ENCODE measurements at places on chromosomes 6 and 20. TPM values are rescaled to one million over a fixed set of nuclear protein-coding genes. Genes with fewer than 3 reads are reported as not detected.
A peak's percentile ranks its signal among the peaks of the same experiment; 100 is the strongest.

DNA sequence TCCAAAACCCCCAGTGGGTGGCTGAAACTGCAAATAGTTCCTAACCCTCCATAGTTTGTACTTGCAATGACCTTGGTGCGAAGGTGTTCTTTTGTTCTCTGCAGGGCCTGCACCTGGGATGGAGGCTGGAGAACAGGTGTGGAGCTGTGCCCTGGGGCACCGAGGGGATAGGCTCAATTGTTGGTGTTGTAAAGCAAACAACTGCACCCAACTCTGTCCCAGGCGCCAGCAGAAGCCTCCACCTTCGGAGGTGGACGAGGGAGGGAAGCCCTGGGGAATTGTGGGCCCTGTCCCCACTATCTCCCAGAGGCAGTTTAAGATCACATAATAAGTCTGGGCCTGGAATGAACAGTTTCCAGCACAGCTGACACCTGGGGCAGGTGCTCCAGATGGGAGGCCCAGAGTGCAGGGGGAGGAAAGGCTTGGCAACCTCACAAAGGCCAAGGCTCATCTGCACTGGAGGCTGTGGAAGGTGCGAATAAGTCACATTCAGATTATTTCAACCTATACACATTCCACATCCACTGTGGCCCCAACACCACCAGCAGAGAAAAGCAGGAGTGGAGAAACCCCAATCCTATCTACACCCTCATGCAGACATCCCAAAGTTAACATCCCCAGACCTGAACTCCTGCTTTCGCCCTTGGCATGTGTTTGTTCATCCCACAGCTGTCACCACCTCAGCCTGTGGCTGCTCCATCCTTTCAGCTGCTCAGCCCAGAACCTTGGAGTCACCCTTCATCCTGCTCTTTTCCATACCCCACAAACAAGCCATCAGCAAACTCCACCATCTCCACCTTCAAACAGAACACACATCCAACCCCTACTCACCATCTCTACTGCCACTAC lies 12.3 kb upstream of the CBFA2T2 start:
- no peak for DNase-seq

DNA sequence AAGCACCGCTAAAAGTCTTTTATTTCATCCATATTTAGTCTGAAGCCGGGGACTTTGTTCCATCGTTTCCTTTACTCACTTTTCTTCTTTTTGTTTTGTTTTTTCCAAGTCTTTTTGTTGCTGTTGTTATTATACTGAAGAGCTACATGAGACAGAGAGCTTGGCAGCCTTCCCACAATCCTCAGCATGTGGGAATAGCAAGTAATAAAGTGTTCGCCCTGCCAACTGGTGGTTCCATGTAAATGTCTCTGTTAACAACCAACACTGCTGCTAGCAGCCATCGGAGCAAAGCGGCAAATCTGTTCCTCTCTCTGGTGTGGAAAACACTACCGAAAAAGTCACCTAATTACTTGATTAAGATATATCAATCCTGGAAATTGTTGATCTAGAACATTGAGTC lies 437.8 kb upstream of the ID4 start:
- DNase-seq = peak; percentile 31

GRCh38 chr6:150450918-150451317 lies 82.1 kb downstream of the IYD start:
- no peak for DNase-seq

GRCh38 chr6:37826188-37826587 lies 6.7 kb downstream of the ZFAND3 start:
- no peak for DNase-seq

Gene TBX18
- total RNA-seq = 21.8 TPM

All from HFFc6 (cell line).